ENCODE measurements at places on chromosomes 2 and 18.

DNA sequence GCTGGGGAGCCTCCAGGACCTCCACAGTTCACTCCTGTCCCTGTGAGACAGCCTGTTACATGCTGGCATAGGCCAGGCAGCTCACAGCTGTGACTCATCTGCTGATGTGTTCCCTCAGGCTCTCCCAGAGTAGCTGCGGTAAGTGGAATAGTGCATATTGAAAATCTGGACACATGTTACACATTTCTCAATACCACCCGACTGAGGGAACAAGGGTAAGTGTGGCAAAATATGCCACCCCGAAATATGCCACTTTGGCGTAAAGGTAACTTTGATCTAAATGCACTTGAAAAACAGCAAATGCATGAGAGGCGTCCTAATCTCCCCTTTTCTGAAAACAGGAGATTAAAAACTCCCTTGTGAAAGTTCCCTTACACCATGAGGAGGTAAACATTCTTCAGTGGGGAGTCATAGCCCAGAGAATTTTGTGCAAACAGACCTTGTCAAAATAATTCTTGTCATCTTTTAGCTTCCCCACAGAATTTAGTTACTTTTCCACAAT is 557.9 kb downstream of the CCDC85A start:
- DNase-seq = no peak

DNA sequence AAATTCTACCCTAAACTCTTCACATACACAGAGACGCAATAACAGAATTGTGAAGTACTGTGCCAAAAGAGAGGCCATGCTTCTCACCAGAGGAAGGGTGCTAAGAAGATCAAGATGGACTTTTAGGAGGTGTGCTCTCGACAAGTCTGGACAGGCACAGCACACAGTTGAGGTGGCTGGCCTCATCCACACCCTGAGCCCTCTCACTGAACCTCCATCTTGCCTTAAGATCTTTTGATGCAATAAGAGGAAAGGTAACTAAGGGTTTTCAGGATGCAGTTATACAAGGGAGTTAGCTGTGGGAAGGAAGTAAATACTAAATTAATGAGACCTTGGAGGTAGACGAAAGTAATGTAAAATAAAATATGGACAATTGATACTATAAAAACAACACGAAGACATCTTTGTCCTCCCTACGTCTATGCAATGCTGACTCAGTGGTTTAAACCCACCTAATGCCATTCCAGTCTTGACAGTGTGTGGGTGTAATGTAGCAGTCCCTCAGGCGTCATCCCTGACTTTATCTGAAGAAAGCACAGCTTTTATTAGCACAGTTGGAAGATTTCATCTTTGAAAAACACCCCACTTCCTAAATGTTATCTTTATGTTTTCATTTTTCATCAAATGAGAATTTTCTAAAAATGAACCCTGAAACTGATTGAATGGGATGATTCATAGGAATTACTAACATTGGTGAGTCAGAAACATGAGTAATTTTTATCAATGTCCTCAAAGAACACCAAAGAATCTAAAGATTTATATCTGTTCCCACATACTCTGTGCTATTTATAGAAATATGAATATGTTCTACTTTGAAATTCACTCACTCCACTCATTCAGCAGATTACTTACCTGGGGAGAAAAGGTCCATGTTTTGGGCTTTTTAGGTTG is 34.0 kb upstream of the MALL start:
- no peak for DNase-seq

DNA sequence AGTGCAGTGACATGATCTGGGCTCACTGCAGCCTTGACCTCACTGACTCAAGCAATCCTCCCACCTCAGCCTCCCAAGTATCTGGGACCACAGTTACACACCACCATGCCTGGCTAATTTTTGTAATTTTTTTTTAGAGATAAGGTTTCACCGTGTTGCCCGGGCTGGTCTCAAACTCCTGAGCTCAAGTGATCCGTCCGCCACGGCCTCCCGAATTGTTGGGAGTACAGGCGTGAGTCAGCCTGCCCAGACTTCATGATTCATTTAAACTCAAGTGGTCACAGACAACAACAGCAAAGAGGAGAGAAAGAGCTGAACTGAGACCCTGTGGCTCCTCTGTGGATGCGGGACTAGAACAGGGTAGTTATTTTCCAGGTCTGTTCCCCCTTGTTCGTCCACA is 83.0 kb downstream of the TSHZ1 start:
- no peak for DNase-seq

GRCh38 chr2:159936471-159936870 is 125.9 kb downstream of the PLA2R1 start:
- DNase-seq = no peak

GRCh38 chr18:46402945-46403344 is 254.1 kb downstream of the LOXHD1 start:
- DNase-seq = no peak

GRCh38 chr2:227267410-227268115 is 57.5 kb upstream of the MFF start:
- DNase-seq = no peak

- DNase-seq = no peak
Measured at GRCh38 chr2:64838817-64839216, 150.4 kb upstream of the SLC1A4 start.

GRCh38 chr2:75041226-75041625 is 82.8 kb downstream of the POLE4 start:
- DNase-seq = no peak

GRCh38 chr18:26495287-26495686 is 53.1 kb downstream of the KCTD1 start:
- no peak for DNase-seq

DNA sequence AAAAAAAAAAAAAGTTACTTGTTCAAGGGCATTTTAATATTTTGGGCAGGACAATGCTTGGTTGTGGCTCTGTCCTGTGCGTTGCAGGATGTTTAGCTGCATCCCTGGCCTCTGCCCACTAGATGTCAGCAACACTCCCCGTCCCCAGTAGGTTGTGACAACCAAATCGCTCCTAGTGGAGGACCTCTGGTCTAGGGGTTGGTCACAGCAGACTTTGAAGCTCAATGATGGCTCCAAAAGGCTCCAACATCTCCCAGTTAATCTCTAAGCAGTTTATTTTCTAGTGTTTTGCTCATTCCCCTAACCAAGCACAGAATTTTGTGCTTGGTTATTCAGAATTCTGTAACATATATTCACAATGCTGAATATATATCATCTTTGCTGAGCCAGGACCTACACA is 67.0 kb downstream of the CHRNA1 start:
- peak; percentile 69 for DNase-seq

DNA sequence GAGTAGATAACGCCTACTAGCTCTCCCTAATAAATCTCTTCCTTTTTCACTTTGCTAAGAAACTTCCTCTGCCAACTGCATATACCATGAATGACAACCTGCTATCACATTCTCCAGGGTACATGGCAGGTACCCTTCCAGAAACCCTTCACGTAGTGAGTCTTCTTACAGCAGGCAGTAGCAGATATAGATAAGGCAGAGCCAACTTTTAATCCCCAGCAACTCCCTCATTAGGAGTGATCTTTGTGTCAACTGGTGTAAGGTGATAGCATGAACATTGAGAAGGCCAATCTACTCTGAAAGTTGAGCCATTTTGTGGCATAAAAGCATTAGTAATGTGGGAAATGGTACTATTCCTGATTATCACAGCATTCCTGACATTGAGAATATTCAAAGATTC is 5.7 kb upstream of the STK17B start:
- DNase-seq = no peak

DNA sequence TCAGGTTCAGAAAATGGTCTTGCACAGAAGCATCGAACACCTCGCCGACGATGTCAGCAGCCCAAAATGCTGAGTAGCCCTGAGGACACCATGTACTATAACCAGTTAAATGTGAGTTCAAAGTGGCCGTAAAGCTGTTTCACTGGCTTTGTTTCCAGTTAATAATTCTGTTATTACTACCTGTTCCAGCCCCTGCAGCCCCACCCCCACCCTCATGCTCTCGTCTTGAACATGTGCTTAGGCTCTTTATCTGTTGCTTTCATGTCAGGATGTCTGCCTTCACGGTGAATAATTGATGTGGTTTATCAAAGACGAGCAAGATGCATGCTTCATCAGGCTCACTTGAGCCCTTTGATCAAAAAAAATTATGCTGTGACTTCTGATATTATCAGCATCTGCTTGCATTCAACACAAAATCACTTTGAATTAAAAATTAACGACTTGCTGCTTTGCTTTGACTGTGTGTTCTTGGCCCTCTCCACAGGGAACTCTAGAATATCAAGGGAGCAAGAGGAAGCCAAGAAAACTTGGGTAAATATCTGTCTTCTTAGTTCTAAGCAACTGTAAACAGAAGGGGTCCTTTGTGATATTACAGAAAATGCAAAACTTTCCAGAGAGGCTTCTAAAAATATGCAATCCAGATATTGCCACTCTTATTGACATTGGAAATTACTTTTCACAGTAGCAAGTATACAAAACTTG is 63.4 kb upstream of the SP5 start:
- no peak for DNase-seq

DNA sequence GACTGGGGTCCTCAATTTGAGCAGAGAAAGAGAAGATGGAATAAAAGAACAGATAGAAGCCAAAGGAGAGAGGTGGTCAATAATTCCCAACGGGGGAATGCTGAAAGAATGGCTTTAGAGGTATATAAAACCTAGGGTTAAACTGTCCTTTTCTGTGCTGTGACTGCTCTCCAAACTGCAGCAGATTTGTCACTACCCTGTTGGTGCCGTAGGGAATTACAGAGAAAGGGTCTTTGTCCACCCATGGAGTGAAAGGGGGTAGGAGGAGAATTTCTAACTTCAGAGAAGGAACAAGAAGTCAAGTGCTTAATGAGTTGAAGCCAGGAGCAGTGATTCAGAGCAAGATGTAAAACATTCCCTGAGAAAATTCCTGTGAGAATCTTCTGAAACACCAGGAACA is 486.5 kb downstream of the NUP35 start:
- DNase-seq = no peak

DNA sequence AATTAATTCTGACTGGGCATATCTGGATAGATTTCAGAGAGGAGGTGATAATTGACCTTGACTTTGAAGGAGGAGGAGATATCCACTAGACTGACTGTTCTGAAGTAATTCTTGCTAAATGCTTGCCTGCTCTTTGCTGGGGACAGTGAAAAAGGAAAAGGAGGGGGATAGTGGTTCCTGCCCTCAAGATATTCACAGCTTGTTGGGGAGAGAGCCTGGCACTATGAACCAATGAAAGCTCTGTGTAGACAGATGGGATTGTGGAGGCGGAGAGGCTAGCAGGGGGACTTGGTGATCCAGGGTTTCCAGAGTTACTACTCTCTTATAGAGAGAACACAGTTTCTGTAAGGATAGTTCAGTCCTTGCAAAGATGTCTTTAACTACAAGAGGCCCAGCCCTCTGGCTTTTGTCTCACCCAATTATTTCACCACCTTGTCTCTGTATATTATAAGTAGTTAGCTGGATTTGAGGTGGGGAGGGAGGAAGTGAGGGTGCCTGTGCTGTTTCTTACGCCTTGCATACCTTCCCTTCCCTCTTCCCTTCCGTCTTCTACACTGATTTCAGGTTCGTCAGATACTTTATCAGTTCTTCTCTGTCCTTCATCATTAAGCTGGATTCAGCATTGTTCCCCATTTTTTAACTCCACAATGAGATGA is 190.4 kb downstream of the PRKCE start:
- no peak for DNase-seq

- DNase-seq = no peak
Measured at GRCh38 chr2:153532140-153532539, 53.6 kb upstream of the RPRM start.

GRCh38 chr2:23486684-23487075 is 101.7 kb downstream of the KLHL29 start:
- DNase-seq = no peak

- DNase-seq = no peak
Measured at GRCh38 chr18:25457126-25457525, 105.2 kb upstream of the ZNF521 start.

DNA sequence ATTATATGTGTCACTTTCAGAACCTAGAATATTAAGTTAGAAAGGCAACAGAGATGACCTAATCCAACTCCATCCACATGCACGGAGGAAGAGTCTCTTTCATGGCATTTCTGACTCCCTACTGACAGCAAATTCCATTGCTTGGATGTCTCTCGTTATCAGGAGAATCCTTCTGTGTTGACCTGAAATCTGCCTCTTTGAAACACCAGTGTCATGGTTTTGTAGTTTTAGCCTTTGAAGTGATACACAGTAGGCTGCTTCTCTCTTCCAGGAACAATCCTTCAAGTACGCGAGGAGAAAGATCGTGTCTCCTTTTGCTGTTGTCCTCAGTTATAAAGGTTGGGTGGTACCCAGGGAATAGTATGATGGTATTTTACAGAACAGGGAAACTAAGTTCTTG is 201.9 kb upstream of the RASGRP3 start:
- DNase-seq = no peak

GRCh38 chr2:30689496-30690125 is 117.6 kb downstream of the CAPN13 start:
- no peak for DNase-seq

DNA sequence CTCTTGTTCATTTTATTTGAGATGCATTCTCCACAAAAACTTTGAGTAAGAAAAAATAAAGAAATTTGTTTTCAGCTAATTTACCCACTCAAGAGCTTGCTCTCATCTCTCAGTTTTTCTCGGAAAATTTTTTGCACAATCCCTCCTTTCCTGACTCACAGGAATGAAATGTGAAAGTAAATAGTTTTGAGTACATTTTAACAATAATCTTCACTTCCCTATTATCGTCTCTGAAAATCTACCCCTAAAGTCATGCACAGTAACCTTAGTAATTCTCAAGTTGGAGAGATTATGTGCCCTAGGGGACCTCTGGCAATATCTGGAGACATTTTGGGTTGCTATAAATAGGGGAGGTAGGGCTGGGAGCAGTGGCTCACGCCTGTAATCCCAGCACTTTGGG is 2.6 kb downstream of the CYB5A start:
- no peak for DNase-seq

GRCh38 chr18:51137026-51137729 is 60.3 kb downstream of the MEX3C start:
- no peak for DNase-seq

GRCh38 chr18:25560369-25560768 is 208.4 kb upstream of the ZNF521 start:
- DNase-seq = no peak

DNA sequence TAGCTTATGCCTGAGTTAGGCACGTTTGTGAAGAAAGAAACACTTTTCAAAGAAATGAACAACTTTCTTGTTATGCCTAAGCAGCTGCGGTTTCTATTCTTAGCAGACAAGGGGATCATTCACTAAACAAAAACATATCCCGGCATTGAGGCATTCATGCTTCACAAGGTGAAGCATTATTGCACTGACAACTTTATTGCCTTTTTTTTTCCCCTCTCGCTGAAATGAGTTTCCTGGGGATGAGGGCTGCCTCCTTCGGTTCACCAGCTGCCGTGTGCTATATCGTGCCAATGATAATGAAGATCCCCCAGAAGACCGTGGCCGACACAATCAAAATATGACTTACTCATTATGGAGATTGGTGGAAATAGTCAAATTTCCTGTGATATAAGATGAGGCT is 288.2 kb upstream of the ST6GAL2 start:
- no peak for DNase-seq

DNA sequence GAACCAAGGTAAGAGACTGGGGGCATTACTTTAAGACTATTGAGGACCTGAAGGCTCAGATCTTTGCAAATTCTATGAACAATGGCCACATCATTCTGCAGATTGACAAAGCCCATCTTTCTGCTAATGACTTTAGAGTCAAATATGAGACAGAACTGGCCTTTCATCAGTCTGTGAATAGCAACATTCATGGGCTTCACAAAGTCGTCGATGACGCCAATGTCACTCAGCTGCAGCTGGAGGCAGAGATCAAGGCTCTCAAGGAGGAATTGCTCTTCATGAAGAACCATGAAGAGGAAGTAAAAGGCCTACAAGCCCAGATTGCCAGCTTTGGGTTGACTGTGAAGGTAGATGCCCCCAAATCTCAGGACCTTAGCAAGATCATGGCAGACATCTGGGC is 43.8 kb upstream of the SLC4A10 start:
- DNase-seq = no peak

Measured in stimulated activated CD4-positive, alpha-beta T cell treated with anti-CD3 and anti-CD28 coated beads, Interleukin-1b, Interleukin-23, amount 100 ng/mL, for 48 hours (primary cell).